H4 (cell line): ENCODE measurements at places on chromosomes 7 and 10. TPM values are rescaled to one million over a fixed set of nuclear protein-coding genes. Genes with fewer than 3 reads are reported as not detected.

DNA sequence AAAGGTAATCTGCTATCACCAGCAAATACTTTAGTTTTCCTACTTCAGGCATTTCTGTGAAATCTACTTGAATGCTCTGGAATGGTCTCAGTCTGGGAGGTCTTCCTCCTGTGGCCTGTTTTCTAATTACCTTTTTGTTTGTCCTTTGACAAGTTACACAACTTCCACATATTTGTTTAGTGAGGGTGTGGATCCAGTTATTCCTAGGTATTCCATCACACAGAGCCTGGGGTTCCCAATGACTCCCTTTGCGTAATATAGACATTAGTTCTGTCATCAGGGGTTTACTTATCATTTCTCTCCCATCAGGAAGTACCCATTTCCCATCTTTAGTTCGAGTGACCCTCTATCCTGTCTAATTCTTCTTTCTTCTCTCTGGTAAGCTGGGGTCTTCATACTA lies 28.1 kb upstream of the ELOVL3 start:
- no peak for DNase-seq

DNA sequence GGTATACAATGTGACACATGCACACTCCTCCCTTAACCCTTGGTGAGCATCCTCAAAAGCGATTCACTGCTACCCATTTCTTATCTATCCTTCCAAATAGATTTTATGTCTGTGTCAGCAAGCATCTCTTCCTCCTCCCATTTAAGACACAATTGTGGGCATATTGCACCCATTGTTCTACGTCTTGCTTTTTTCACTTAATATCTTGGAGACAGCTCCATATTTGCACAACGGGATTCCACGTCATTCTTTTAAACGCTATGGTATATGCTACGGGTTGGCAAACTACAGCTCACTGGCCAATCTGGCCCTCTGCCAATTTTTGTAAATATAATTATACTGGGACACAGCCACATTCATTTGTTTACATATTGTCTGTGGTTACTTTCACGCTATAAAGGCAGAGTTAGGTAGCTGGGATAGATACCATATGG lies 88.6 kb downstream of the RNF216 start:
- peak; percentile 95 for DNase-seq

- DNase-seq: peak; percentile 53
These were observed at the start of gene NMT2 for GRCh38 chr10:15168291-15168785. Gene NMT2 (minus strand): TSS chr10:15168693. CDS start chr10:15168612, 81 bp downstream.

GRCh38 chr7:11506417-11506816 lies 325.6 kb downstream of the THSD7A start:
- DNase-seq: no peak

DNA sequence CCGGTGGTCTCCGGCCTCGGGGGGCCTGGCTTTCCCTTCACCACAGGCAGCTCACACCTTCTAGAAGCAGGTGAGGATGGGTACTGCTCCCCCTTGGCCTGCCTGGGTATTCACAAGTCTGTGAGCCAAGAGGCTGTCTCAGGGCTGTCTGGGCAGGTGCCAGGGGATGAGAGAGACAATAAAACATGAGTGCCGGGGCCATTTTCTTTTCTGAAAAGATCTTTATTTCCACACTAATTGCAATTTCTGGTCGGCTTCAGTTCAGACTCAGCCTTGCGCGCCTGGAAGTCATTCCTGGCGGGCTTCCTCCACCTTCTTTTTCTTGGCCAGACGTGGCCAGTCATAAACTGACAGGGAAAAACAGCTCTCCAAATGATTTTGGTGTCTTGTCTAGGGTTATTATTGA lies 171.2 kb downstream of the ARHGAP12 start:
- DNase-seq: no peak

DNA sequence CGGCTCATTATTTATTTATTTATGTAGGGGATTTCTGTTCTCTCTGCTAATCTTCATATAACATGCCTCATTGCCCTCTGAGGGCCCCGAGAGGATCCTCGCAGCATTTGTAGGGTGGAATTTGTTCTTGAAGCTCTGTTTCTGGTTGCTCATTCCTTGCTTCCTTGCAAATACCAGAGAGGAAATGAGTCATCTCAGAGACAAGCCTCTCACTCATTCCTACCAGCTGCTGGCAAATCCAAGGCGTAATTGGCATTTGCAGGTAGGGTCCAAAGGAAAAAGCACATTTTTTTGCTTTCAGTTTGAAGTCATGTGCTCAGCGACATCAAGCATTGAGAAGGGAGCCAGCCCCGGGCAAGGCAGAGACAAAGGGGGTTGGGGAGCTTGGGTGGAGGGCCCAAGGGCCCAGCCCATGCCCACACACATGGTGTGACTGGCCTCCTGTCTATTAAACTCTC lies 501.6 kb downstream of the GALNT17 start:
- peak; percentile 98 for DNase-seq

- DNase-seq: no peak
These were observed 127.7 kb downstream of the SPAG6 start for GRCh38 chr10:22473044-22473443.

GRCh38 chr7:14332155-14332554 lies 342.7 kb upstream of the ETV1 start:
- DNase-seq: peak; percentile 44

DNA sequence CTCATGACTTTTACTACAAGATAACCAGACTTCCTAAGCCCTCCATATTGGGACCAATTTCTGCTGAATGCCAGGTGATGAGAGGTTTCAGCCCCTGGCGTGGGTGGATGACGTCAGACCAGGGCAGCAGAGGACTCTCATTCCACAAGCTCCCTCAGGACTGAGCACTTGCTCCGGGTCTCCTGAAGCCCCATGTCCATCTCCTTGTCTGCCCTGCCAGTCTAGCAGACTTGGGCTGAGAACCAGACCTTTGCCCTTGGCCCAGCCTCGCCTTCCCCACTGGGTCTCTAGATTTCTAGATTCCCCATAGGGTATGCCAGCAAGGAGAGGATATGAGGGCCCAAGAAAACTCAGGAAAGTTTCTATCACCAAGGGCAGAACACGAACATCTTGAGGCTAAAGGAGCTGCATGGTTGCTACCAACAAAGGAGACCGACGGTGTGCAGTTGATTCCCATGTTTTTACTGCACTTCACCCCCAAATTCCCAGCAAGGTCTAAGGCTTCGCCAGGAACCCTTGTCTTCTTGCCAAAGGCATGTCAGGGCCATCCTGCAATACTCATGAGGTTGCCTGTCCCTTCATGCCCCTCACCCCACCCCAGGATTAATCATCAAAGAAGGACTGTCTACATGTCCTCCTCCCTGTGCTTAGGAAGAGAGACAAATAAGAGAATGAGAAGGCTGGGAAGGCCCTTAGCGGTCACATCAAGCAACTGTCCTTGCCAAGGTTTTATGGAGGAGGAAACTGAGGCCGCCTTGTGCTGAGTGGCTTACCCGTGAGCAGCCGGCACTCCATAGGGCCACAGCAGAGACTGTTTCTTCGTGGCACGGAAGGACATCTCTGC lies 96.5 kb upstream of the MACROH2A2 start:
- no peak for DNase-seq

DNA sequence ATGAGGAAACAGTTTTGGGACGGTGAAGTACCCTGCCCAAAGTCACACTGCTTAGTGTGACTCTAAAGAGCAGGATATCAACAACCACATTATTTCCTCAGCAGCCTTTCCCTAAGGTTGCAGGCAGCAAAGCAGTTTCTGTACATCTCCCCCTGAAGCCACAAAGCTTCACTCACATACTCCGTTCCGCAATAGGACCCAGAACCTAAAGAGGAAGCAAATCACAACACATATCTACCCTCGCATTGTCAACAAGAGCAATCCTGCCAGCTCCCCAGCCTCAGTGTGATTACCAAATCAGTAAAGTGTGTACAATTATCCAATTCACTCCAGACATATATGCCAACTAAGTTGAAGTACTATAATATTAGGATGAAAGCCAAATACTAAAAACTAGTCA lies 30.8 kb downstream of the VAX1 start:
- no peak for DNase-seq

- DNase-seq: no peak
These were observed 120.8 kb downstream of the CDH23 start for GRCh38 chr10:71517298-71518169.

DNA sequence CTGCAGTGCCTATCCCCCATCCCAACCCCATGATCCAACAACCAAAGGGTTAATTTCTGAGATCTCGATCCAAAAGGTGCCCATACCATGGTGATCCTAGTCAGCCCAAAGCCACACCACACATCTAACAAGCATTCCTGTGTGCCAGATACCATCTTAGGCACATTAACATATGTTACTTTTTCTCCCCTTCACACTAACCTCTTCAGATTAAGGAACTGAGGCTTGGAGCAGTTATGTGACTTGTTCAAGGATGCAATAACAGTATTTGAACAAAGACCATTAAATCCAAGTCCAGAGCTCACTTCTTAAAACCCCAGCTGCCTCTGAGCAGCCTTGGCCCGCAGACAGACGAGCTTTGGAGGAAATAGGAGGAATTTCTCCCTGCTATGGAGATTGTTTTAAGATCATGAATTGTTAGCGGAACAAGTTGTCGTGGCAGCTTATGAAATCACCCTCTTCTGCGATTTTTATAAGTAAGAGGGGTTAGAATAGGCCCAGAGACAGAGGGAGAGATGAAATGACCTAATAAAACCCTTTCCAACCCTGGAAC lies 327.2 kb downstream of the KCNMA1 start:
- no peak for DNase-seq

GRCh38 chr7:151374139-151374538 lies 32.5 kb downstream of the NUB1 start:
- DNase-seq: no peak

Gene ASB10
- total RNA-seq: not detected in 2 replicates

Gene MRC1
- not detected in 2 replicates for total RNA-seq

Gene FEZF1
- total RNA-seq: 2.3 and 2.4 TPM in 2 replicates

Gene INA
- total RNA-seq: not detected in 2 replicates
